IPS-NIHi11 (cell line): ENCODE measurements at places on chromosomes 3 and 15.
A peak's percentile ranks its signal among the peaks of the same experiment; 100 is the strongest.

DNA sequence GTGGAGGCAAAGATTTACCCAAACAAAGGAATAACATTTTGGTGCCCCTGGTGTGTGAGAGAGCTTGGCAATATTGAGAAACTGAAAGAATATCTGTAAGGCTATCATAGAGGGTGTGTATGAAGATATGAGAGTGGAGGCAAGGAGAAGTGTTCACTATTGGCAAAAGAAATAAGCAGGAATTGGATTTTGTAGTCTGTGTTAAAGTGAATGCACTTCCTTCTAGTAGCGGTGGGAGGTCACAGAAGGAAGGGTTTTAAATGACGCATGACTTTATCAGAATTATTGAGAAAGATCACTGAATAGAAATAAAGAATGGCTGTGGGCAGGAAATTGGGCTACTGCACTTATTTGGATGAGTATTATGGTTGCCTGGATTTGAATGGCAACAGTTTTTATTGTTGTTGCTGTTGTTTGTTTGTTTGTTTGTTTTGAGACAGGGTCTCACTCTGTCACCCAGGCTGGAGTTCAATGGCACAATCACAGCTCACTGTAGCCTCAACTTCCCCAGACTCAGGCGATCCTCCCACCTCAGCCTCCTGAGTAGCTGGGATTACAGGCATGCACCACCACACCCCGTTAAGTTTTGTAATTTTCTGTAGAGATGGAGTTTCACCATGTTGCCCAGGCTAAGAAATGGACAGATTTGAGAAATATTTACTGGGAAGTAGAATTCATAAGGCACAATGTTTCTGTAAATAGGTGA, 16.3 kb downstream of the MME start:
- DNase-seq = no peak

GRCh38 chr3:27072810-27073651, 296.2 kb downstream of the NEK10 start:
- DNase-seq = peak; percentile 30

- no peak for DNase-seq
Measured at GRCh38 chr15:76024021-76024768, 12.0 kb upstream of the NRG4 start.

DNA sequence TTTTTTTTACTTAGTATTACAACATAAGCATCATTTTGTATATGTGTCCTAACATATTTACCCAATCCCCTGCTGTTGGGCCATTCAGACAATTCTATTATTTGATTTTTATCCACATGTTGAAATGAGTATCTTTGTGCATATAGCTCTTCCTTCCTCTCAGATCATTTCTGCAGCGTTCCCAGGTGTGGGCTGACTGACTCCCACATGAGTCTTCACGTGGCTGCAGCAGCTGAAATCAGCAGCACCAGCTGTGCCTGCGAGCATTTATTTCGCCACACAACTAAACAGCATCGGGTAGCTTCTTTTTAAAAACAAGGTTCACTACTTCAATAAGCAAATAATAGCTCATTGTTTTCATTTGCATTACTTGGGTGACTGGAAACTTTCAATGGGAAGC, 44.5 kb upstream of the PDE8A start:
- no peak for DNase-seq

DNA sequence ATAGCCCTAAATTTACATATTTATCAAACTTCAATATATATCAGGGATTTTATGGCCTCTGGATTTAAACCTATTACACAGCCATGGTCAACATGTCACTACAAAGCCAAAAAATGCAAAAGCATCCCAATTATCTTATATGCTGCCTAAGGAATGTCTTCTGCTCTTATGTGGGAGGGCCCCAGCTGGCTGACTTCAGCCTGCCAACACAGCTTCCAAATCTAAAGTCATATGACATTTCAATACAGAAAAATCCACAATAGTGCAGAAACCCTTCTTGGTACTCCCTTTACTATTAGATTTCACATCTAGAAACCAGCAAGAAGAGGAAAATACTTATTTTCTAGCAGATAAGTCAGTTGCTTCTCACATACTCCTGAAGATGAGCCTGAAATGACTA, 6.4 kb downstream of the PFN2 start:
- DNase-seq = no peak

- no peak for DNase-seq
Measured at GRCh38 chr15:62360332-62361097, 195.4 kb upstream of the C2CD4B start.

GRCh38 chr3:85710490-85710889, 751.7 kb downstream of the CADM2 start:
- DNase-seq = no peak

DNA sequence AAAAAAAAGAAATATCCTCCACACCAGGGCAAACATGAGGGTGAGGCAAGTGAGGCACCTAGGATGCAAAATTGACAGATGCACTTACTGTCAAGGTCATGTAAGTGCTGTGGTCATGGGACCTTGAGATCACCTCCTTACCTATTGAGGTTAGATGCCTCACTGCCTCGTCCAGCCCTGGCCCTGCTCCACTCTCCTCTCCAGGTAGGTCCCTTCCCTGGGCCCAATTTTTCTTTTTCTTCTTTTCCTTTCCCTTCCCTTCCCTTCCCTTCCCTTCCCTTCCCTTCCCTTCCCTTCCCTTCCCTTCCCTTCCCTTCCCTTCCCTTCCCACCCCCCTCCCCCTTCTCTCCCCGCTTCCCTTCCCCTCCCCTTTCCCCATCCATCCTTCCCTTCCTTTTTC, 71.1 kb upstream of the DLG1 start:
- no peak for DNase-seq

GRCh38 chr15:51192521-51193280, 98.0 kb upstream of the TNFAIP8L3 start:
- peak; percentile 85 for DNase-seq

DNA sequence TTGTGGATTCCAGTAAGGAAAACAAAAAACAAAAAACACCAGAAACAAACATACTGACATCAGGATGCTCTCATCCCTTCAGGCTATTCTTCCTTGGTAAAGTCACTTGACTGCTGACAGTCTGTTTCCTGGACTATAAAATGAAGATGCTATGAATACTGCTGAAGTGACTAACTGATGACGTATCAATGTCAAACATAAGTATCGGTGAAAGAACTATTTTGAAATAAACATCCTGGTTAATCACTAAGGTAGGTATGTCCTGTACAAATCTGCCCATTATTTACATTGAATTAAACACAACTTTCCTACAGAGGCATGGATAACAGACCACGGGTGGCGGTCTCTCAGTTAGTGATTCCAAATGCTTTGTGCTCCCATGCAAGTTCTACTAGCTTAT, 45.9 kb downstream of the CHAC1 start:
- no peak for DNase-seq

DNA sequence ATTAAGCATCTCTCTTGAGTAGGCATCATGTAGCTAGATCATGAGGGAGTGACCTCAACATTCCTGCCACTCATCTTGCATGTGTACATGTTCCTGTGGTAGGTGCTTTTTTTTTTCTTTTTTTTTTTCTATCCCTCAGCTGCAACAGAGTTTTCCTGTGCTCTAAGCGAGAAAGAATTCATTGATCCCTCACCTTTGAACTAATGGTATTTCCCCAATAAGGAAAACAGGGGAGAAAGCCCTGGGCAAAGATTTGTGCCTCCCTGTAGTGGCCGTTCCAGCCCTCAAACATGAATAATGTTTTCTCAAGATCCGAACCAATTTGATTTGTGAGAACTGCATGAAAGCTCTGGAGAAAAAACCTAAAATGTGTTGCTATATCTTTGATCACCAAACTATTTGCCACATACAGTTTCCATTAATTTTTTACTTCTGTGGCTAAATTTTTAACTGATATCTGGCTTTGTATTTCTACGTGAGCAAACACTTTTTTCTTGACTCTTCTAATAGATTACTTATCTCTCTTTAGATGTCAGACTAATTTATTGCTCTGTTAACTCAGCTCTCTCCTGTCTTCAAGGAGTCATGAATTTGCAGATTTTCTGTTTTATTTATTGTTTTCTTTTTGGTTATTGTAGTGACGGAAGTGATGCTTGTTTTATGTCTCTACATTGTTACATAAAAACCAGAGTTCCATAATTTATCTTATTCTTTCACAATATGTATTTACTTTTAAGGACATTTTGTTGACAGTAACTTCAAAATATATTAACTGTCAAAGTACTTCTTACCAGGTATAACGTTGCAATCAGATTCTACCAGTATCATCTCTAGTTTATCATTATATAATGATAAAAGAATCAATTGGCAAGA, 1396.5 kb downstream of the OTOL1 start:
- DNase-seq = no peak

DNA sequence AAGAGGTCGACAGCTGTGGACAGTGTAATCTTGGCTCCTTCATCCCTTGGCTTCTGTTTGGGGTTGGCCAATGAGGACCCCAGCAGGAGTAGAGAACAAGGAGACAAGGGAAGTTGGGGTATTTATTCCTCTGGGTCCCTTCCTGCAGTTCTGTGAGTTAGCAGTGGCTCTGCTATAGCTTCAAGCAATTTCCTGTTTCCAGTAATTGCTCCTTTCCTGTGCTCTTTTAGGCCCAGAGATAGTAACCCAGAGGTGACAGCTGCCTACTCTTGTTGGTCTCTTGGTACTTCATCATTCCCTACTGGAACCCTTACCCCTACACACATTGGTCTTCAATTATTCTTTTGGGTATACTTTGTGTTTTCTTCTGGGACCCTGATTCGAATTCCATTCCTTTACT, 92.9 kb downstream of the NR1D2 start:
- DNase-seq = no peak

DNA sequence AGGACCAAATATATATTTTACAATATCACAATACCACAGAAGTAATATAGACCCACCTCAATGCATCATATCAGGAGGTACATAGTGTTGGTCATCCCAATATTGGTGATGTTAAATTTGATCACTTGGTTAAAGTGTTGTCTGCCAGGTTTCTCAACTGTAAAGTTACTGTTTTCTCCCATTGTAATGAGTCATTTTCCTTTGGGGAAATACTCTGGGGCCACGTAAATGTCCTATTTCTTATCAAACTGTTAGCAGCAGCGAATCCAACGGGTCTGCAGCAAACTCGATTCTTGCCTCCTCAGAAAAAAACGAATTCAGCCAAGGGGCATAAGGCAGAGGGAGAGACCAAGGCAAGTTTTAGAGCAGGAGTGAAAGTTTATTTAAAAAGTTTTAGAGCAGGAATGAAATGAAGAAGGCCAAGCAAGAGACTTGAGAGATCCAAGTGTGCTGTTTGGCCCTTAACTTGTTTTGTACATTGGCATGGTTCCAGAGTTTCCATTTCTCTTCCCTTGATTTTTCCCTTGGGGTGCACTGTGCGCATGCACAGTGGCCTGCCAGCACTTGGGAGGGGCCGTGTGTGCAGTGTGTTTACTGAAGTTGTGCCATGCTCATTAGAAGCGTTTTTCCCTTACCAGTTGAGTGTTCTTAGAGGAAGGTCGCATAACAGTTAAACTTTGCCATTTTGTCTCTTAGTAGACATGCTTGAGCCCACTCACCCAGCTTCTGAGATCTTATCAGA, 512.5 kb downstream of the AGBL1 start:
- no peak for DNase-seq

GRCh38 chr3:178388473-178388872, 147.8 kb upstream of the KCNMB2 start:
- DNase-seq = no peak

- no peak for DNase-seq
Measured at GRCh38 chr3:10338591-10339353, 17.9 kb upstream of the SEC13 start.
